Central memory CD4-positive, alpha-beta T cell (primary cell): ENCODE measurements at places on chromosomes 16 and 17.

GRCh38 chr16:85205747-85206471, 93.6 kb upstream of the CIBAR2 start:
- no peak for DNase-seq

DNA sequence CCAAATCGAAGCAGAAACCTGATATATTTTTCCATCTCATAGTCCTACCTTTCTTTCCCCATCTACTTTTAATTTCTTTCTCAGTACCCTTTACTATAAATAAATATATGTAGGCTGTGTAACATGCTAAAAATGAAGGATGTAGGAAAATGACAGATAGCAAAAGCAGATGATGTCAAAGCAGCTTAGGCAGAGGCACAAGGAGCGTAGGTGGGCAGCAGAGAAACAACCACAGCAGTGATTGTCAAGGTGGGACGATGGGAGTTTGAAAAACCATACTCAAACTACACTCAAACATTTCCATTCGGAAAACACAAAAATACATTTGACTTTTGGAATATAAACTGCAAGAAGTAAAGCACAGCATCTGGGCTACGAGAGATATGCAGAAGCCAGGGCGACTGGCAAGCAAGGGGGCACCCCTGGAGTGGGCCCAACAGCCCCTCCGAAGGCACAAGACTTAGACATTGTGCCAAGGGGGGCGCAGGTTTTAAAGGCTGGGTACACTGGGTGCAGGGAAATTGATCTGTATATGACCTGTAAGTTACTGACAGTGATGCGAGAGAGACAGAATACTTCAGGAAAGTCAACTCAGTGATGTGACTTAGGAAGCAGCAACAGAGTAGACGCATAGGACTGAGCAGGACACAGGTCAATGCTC, 31.1 kb downstream of the SNN start:
- DNase-seq = no peak

- DNase-seq = peak; percentile 60
Measured at GRCh38 chr17:41965694-41966462, 717 bp upstream of the CNP start.

DNA sequence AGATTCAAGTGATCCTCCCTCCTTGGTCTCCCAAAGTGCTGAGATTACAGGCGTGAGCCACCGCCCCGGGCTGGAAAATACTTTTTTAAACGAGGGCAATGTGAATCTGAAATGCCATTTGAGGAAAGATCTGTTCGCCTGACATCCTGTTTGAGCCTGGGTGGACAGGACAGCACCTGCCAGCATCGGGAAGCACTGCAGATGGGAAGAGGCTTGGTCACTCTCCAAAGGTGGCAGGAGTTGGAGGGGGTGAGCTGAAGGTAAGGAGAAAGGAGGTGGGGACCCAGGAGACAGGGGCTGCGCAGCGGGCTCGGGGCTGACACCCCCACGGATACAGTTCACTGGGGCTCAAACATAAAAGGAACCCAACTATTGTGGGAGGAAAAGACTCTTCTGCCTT, 3.9 kb upstream of the BIRC5 start:
- no peak for DNase-seq

DNA sequence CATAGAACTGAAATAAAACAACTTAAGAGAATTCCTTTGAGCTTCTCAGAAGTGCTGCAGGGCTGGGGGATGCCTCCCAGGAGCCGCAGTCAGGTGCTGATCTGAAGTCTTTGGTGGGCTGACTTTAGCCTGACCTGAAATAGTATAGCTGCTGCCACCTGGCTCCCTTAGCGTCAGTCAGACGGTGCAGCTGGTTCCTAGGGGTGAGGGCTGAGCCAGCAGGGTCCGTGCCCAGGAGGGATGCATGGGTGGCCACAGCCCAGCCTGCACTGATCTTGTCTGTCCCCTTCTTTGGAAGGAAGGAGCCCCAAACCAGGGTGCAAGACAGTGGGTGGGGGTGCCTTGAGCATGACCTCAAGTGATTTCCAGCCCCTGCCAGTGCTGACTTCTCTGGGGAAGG, 11.5 kb downstream of the MAPT start:
- DNase-seq = no peak

DNA sequence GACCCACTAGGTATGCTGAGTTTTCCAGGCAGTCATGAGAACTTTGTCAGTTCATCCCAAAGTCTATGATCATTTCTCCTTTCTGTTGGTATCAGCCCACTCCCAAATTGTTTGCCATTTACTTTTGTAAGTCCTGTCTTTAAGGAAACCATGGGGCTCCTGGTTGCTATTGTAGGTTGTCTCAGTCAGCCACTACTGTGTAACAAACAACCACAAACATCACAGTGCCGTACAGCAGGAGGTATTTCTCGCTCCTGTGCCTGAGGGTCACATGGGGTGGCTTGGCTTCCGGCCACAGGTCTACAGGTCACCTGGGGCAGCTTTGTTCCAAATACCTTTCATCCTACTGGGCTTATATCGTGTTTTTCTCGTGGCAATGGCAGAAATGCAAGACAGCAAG, 71.6 kb downstream of the C17orf67 start:
- DNase-seq = no peak
